ENCODE measurements at places on chromosomes 1 and 21.

GRCh38 chr1:246491551-246492053 lies 15.5 kb downstream of the SMYD3 start:
- no peak for DNase-seq

GRCh38 chr21:39955326-39955725 lies 88.1 kb downstream of the PCP4 start:
- no peak for DNase-seq

- no peak for DNase-seq
Observed at GRCh38 chr1:42720868-42721267, 19.2 kb downstream of the CLDN19 start.

DNA sequence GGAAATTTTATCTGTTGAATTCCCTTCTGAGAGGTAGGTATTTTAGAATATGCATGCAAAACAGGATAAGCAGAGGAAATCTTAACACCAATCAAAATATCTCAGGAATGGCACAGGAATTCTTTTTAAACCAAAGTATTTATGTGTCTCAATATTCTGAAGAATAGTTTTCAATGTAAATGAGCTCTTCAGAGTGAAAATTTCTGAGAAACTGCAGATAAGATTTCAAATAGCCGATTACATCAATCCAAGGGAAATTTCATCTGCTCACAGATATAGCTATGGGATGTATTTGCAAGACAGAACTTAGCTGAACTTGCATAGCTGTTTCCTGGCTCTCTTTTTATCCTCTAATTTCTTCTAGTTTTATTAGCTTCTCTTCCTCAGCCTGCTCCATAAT lies 209.5 kb downstream of the GRIK1 start:
- DNase-seq: no peak

- no peak for DNase-seq
Observed at GRCh38 chr1:115314765-115315164, 23.3 kb downstream of the NGF start.
